Effector memory CD4-positive, alpha-beta T cell (primary cell): ENCODE measurements at places on chromosomes 11 and 22.

DNA sequence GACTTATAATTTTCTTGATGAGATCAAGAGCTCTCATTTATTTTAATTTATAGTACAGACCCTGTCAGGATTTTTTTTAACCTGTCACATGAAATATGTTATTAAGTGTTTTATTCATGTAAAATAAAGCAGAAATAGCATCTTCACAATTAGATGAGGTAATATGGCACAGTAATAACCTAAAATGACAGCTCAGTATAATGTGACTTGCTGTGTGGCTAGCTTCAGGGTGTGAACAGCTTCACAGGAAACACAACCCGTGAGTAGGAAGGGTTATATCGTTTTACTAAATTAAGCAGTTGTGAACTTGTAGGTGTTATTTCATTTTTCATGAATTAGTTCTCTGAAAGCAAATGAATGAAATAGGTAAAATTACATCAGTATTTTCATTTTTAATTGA lies 366.9 kb upstream of the CHORDC1 start:
- H3K36me3 ChIP-seq, result no peaks in the 10 kb centered on the region
- H3K27me3 ChIP-seq, result no peaks in the 10 kb centered on the region
- DNase-seq, result no peak
- no peaks in the 10 kb centered on the region for H3K4me1 ChIP-seq
- no peak overlapping the region for H3K4me3 ChIP-seq

DNA sequence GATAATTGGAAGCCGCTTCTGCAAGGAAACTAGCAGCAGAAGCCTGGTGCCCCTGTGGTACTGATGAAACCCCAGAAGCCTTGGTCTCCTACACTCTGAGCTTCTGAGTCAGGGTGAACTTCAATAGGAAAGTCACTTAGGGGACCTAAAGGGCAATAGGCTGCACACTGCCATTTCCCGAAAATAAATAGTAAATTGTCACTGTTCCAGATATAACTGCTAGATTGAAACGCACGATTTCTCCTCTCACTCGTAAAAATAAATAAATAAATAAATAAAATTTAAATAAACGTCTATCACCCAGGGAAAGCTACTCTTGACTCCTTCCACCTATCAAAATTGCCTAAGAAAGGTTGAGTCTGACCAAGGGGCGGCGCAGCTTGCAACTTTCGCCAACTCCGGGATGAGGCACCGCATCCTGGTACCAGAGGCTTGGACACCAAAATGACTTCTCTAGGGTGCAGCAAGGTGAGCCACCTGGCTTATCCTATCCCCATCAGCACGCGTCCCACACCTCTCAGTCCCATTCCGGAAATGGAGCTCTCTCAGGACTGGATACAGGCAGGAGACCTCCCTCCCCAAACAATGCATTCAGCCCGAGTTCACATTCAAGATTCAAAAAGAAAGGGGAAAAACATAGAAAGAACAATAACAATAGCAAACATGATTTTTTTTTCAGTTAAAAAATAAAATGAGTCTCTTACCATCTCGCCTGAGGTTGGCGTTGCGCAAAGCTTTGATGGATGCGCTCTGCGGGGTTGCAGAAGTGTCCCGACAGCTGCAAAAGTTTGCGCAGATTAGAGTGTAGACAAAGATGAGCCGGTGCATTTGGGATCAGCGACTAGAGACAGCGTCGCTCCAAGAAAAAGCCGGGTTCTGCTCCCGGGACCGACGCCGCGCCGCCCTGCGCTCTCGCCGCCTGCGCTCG lies 583 bp downstream of the PDGFD start:
- no peaks in the 10 kb centered on the region for H3K36me3 ChIP-seq
- no peak overlapping the region for H3K27ac ChIP-seq
- H3K4me3 ChIP-seq, result no peak overlapping the region
- peaks cover 2% of the 10 kb centered on the region for H3K4me1 ChIP-seq

GRCh38 chr11:74373382-74373781 lies 24.9 kb downstream of the PGM2L1 start:
- no peaks in the 10 kb centered on the region for H3K27me3 ChIP-seq
- no peak overlapping the region for H3K27ac ChIP-seq
- no peak for DNase-seq
- H3K4me3 ChIP-seq, result no peak overlapping the region
- no peaks in the 10 kb centered on the region for H3K4me1 ChIP-seq

GRCh38 chr11:111334532-111335502 lies 36.5 kb downstream of the POU2AF3 start:
- no peak overlapping the region for H3K4me3 ChIP-seq
- H3K27me3 ChIP-seq, result no peaks in the 10 kb centered on the region
- no peaks in the 10 kb centered on the region for H3K36me3 ChIP-seq
- DNase-seq, result no peak
- H3K27ac ChIP-seq, result no peak overlapping the region

DNA sequence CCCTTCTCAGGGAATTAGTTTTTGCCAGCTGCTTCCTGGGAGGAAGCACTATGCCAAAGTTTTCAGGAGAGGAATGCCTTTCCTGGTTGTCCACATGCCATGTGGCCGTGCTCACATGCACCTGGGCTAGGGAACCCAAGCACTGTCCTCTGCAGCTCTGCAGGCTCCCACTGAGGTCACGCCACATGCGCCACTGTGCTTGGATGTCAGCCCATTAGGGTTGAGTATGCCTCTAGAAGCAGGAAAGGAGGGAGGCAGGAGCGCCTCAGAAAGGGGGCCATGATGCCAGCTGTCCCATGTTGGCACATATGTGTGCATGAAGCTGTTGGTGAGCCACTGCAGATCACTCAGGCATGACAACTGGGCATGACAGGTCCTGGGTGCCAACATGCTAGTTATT lies 81.6 kb upstream of the SUSD2 start:
- no peaks in the 10 kb centered on the region for H3K27me3 ChIP-seq
- H3K36me3 ChIP-seq, result peaks cover 55% of the 10 kb centered on the region
- DNase-seq, result no peak

DNA sequence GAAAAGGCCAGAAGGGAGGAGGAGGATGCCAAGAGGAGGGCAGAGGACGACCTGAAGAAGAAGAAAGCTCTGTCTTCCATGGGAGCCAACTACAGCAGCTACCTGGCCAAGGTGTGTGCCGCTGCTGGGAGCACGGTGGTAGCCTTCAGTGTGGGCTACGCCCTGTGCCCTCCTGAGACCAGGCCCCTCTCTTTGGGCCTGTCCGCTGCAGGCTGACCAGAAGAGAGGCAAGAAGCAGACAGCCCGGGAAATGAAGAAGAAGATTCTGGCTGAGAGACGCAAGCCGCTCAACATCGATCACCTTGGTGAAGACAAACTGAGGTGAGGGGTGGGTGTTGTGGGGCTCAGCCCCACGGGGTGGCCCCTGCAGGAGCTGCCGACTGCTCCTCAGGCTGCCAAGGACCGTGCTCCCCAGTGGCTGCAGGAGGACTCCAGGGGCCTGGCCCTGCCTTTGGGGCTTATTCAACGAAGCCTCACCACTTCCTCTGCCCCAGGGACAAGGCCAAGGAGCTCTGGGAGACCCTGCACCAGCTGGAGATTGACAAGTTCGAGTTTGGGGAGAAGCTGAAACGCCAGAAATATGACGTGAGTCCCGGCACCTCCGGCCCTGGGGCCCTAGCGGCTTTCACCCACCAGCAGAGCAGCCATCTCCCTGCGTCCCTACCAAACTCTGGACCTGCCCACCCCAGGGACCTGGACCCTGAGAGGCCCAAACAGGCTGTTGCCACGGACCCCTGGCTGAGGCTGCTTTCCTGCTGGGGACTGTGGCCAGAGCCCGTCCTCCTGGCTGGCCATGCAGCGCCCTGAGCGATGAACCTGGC lies 12.6 kb upstream of the MRPL23 start:
- no peaks in the 10 kb centered on the region for H3K27me3 ChIP-seq
- DNase-seq, result no peak
- no peaks in the 10 kb centered on the region for H3K36me3 ChIP-seq
- H3K27ac ChIP-seq, result no peak overlapping the region
- H3K4me1 ChIP-seq, result no peaks in the 10 kb centered on the region

DNA sequence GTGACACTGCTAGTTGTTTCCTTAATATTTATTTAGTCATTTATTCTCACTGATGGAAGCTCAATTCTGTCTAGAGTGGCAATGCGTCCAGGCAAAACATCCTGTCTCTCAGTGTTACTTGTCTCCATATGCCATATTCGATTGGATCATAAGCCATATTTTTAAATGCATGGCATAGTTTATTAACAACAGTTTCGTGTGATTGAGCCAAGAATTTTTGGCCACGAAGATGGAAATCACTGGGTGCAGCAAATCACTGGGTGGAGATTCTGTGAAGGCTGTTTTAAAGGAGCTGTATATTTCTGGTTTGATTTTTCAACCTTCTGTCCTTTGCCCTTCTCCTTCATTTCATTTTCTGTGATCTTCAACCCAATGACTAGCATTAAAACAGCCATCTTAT lies 205.2 kb downstream of the JRKL start:
- H3K27me3 ChIP-seq, result no peaks in the 10 kb centered on the region
- H3K4me1 ChIP-seq, result no peaks in the 10 kb centered on the region
- no peak overlapping the region for H3K4me3 ChIP-seq
- no peak overlapping the region for H3K27ac ChIP-seq
- no peak for DNase-seq
- H3K36me3 ChIP-seq, result no peaks in the 10 kb centered on the region

DNA sequence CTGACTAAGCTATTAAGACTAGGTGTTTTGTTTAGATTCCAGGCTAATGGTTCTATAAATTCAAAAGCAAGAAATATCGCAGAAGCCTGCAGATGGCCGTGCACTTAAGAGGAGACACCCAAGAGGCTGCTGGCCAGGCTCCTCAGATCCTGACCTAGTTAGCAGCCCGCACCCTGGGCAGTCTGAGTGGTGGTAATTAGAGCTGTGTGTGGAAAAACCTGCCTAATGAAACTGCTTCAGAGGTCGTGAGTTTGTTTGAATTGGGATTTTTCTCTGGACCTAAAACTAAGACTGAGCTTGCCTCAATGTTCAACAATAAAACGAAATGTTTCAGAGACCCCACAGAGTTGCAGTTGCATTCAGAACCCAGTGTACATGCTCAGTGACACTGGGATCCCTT lies 627.7 kb downstream of the OPCML start:
- no peaks in the 10 kb centered on the region for H3K27me3 ChIP-seq
- no peaks in the 10 kb centered on the region for H3K4me1 ChIP-seq
- DNase-seq, result no peak
- H3K4me3 ChIP-seq, result no peak overlapping the region
- H3K36me3 ChIP-seq, result no peaks in the 10 kb centered on the region
- H3K27ac ChIP-seq, result no peak overlapping the region

DNA sequence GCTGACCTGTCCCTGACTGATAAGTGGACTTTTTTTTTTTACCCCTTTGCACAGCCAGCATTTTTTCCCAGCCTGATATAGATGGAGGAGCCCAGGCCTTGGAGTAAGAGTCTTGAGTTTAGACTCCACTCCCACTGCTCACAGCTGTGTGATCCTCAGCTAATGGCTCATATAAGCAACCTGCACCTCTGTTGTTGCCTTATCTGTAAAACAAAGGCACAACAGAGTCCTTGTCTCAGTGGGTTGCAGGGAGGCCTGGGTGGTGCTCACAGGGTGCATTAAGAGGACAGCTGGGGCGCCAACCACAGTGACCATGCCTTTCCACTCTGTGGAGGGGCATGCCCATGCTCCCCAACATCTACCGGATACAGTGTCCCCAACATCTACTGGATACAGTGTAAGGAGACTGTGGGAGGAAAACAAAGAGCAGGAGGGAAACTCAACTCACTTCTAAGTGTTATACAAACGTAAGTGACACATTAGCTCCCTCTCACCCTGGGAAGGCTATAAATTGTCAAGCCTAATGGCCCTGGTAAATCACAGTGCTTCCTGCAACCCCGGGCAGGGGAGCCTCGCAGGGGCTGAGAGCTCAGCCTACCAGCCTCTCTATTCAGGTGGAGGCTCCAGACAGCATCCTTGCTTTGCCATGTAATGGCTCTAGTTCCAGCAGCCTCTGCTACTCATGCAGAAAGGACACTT lies 109.5 kb downstream of the TENM4 start:
- H3K27me3 ChIP-seq, result no peaks in the 10 kb centered on the region
- no peak overlapping the region for H3K4me3 ChIP-seq
- H3K4me1 ChIP-seq, result no peaks in the 10 kb centered on the region
- DNase-seq, result no peak
- no peaks in the 10 kb centered on the region for H3K36me3 ChIP-seq

- no peaks in the 10 kb centered on the region for H3K4me1 ChIP-seq
- H3K36me3 ChIP-seq, result no peaks in the 10 kb centered on the region
- no peak overlapping the region for H3K4me3 ChIP-seq
- no peak overlapping the region for H3K27ac ChIP-seq
- no peak for DNase-seq
Measured at GRCh38 chr22:30744224-30744623, 49.5 kb downstream of the OSBP2 start.

GRCh38 chr11:76327202-76327601 lies 53.7 kb downstream of the THAP12 start:
- no peak overlapping the region for H3K4me3 ChIP-seq
- H3K27me3 ChIP-seq, result no peaks in the 10 kb centered on the region
- DNase-seq, result no peak
- no peaks in the 10 kb centered on the region for H3K36me3 ChIP-seq

- H3K36me3 ChIP-seq, result no peaks in the 10 kb centered on the region
- no peak for DNase-seq
- H3K4me3 ChIP-seq, result no peak overlapping the region
- H3K27ac ChIP-seq, result no peak overlapping the region
Measured at GRCh38 chr11:22244986-22245592, 52.2 kb downstream of the ANO5 start.

DNA sequence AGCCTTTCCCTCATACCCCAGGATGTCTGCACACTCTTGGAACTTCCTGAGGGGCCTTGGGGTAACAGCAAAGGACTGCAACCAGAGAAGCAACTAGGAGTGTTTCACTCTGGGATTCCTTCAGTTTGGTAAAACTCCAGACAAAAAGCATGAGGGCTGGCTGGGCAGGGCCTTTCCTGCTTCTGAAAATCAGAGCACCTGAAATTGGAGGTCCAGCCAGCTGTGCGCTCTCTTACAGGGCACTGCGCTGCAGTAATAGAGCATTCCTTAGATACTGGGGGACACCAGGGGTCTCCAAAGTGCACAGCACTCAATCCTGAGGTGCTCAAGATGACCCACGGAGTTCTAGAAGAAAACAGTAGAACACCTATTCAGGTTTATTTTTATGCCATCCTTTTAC lies 49.7 kb downstream of the PLEKHA7 start:
- no peak overlapping the region for H3K4me3 ChIP-seq
- no peak overlapping the region for H3K27ac ChIP-seq
- no peak for DNase-seq
- no peaks in the 10 kb centered on the region for H3K4me1 ChIP-seq

DNA sequence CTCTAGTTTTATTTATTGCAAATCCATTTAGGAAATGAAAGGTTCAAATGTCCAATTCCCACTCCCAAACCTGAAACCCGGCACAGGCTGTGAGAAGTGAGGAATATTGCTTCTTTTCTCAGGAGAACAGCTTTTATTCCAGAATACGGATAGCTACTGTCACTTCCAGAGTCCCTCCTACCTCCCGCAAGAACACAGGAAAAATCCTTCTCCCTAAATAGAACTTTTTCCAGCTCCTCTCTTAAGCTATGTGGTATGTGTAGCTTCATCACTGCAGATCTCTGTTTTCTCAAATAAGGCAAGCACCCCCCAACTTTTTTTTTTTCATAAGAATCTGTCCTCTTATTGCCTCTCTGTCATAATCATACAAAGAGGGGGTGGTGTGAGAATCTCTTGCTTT lies 126.8 kb downstream of the LARGE1 start:
- no peak overlapping the region for H3K4me3 ChIP-seq
- H3K36me3 ChIP-seq, result no peaks in the 10 kb centered on the region
- no peak overlapping the region for H3K27ac ChIP-seq
- no peak for DNase-seq
